ENCODE measurements at places on chromosomes 12 and 14.

DNA sequence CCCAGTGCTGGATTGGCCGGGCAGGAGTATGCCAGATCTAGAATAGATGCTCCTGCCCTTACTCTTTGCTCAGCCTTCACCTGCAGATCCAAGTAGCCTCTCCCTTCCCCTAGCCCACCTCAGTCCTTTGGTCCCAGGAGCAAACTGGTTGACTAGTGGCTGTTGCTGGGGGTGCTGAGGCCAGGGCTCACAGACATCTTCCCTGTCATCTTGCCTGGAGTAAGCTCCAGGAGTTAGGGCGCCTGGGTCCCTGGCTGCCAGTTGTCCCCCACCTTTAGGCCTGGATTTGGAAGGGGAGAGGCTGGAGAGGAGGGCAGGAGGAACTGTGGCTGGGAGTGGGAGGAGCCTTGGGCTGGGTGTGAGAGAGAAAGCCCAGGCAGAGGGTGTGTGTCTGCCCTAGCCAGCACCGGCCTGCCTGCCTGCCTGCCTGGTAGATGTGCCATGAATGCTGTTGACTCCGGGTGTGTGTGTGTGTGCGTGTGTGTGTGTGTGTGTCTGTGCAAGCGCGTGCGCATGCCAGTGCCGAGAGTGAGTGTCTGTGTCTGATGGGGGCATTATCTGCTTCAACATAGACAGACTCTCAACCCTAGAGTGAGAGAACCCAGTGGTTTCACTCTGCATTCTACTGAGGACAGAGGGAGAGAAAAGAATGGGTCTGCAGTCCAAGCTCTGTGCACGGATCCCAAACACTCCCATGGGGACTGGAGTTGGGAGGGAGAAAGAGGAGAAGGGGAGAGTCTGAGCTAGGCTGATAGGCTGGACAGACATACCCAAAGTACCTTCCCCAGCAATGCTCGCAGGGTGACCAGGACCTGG lies 845 bp upstream of the RARG start:
- no peak for DNase-seq

DNA sequence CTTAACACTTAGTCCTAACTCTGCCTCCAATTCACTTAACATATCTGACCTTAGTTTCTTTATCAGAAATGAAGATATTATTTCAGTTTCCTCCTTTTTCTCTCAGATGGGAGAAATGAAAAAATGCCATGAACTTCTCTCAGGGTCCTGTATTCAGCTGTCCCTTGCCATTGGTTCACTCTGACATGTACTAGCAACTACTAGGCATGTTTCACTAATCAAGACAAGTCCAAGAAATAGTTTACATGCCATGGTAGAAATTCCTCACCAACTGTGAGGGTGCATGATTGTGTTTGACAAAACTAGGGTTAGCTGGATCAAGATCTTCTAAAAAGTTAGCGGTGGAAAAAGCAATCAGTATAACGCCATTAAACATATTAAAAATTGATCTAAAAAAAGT lies 7.0 kb upstream of the ATXN7L3B start:
- no peak for DNase-seq

DNA sequence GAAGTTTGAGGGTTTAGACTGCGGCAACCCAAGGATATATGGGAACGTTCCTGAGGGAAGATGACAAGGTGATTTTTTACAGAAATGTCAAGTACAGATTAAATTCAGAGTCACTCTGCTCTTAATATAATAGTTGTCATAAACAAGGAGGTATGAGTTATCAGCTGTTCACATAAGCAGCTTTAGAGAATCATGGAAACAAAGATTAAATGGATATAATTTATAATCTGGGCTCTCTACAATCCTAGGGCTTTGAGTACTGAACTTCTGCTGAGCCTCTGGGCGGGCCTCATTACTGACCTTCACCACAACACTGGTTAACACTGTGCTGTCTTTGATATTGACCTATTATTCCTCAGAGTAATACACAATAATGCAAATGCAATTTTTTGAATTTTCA lies 577.8 kb downstream of the RPS29 start:
- no peak for DNase-seq

DNA sequence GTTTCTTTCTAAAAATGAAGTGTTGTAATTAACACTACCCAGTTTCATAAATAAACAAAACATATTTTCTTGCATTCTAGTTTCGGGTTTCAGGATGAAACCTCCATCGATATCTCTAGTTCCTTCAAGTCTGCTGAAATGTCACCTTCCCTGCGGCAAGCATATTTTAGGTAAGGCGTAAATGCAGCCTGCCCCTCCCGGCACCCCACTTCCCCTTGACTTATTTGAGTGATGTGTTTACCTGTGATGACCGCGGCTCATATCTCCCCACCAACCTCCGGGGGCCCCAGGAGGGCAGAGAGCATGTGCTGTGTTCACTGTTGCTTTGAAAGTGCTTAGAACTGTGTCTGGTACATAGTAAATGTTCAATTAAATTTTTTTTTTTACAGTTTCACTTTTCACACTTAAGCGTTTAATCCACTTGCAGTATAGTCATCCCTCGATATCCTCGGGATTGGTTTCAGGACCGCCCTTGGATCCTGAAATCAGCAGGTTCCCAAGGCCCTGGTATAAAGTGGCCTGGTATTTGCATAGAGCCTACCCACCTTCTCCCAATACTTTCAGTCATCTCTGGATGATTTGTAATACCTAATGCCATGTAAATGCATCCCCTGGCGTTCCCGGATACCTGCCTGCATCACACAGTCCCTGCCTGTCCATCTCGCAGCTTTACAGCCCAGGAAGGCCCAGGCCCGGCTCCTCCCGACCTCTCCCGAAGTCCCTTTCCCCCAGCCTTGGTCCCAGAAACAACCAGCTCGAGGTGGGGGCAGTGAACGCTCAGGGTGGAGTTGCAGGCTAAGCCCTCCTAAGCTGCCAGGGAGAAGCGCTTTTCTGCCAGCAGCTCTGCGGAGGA lies 40.2 kb upstream of the FBRSL1 start:
- no peak for DNase-seq

GRCh38 chr14:56094076-56094475 lies 24.1 kb upstream of the PELI2 start:
- no peak for DNase-seq

DNA sequence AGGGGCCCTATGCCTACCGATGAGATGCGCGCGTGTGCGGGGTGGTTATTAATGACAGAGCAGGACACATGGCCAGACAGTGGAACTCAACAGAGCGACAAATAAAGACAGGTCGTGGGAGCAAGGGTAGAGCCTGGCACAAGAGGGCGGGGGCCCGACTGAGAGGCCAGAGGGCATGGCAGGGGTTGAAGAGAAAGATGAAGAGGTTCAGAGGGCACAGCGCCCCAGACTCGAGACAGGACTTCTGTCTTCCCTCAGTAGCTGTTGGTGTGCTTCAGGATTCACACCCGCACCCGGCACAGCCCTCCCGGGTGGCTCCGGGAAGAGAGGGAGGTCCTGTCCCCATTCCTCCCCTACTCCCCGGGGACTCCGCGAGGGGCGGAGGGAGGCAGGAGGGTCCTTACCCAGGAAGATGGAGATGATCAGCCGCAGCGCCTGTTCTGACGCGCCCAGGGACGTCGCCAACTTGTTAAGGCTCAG lies 366 bp downstream of the LPCAT3 start:
- DNase-seq = no peak

DNA sequence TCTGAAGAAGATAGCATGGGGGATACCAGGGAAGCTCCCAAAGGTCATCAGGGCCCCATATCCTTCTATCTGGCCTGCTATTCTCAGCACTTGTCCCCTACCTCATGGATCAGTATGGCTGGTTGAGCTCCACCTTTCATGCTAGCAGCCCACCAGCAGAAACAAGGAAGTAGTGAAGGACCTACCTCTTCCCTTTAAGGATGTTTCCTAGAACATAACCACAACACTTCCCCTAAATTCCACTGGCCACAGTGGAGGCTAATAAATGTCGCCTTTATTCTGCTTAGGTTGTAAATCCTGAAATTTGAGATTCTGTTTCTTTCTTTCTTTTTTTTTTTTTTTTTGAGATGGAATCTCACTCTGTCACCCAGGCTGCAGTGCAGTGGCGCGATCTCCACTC lies 128.6 kb upstream of the PARP11 start:
- no peak for DNase-seq

GRCh38 chr12:131471271-131471905 lies 239.5 kb upstream of the SFSWAP start:
- DNase-seq = no peak

DNA sequence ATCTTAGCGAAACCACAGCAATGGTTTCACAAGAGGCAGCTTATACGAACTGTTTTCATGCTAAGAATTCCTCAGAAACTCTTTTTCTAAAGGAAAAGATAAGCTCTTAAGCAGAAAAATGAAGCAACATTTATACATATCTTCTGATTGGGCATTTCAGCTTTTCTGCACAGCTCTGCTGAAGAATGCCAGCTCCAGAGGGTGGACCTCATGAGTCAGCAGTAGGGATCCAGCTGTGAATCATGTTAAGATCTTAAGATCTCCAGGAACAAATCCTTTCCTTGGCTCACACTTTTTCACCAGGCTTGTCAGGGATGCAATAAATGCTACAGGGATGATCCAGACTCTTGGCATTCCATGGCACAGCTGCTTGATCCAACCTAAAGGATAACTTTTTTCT lies 477.1 kb upstream of the CCDC196 start:
- no peak for DNase-seq

DNA sequence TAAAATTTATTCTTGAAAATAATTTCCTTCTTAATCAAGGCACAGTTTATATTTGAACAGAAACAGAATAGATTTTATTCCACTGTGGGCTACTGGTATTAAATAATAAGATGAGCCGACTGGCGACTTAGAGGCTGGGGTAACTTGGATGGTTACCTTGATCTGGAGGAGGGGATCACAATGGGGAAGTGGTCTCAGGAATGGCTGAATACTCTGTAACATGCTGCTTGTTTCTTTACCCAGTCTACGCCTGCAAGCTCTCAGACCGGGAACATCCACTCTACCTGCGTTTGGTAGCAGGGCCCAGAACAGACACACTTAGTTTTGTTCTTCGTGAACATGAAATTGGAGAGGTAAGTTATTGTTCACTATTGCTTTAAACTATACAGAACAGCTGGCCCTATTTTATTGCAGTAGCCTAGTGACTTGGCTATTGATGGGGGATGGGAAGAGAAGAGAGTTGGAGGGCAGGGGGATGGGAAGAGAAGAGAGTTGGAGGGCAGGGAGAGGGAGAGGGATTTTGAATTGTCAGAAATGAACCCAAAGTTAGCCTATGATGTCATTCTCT lies 67.9 kb downstream of the GNS start:
- no peak for DNase-seq

DNA sequence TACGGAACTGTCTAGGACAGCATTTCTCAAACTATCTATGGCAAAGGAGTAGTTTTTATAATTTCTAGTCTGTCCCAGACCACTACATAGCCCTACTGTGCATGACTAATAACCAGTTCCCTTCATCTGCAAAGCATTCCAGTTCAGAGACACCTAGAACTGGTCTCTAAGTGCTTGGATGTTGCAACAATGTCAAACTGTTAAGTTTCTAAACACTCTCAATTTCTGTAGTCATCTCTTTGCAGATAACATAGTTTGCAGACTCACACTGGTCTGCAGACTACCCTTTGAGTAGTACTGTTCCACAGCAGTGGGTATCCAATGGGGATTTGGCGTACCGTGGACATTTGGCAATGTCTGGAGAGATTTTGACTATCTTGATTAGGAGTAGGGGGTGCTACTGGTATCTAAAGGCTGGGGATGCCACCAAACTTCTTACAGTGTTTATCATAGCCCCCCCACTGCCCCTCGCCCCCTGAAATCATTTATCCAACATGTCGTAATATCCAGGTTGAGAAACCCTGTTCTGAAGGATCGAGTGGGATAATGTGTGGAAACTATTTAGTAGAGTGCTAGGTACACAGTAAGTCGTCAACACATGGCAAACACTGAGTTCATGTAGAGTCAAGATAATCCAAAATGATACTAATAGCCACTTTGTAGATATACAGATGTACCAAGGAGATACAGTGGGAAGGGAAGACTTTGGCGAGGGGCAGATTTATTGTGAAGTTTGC lies 1.7 kb downstream of the C12orf76 start:
- DNase-seq = no peak

DNA sequence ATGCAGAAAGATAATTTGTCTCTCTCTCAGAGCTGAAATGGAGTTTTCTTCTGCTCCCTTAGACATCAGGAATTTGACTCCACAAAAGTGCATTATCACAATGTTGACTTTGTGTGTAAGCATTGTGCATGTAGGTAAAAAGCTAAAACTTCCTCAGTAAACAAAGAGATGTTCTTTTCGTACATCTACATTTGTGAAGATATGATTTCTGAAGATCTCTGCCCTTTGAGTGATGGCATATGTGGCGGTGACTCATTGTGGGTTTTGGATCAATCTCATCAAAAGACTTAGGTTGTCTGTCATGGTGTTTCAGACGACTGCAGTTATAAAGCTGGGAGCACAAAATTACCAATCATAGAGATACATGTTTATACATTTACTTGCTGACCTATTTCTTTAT lies 411.4 kb upstream of the LMO3 start:
- DNase-seq = no peak

DNA sequence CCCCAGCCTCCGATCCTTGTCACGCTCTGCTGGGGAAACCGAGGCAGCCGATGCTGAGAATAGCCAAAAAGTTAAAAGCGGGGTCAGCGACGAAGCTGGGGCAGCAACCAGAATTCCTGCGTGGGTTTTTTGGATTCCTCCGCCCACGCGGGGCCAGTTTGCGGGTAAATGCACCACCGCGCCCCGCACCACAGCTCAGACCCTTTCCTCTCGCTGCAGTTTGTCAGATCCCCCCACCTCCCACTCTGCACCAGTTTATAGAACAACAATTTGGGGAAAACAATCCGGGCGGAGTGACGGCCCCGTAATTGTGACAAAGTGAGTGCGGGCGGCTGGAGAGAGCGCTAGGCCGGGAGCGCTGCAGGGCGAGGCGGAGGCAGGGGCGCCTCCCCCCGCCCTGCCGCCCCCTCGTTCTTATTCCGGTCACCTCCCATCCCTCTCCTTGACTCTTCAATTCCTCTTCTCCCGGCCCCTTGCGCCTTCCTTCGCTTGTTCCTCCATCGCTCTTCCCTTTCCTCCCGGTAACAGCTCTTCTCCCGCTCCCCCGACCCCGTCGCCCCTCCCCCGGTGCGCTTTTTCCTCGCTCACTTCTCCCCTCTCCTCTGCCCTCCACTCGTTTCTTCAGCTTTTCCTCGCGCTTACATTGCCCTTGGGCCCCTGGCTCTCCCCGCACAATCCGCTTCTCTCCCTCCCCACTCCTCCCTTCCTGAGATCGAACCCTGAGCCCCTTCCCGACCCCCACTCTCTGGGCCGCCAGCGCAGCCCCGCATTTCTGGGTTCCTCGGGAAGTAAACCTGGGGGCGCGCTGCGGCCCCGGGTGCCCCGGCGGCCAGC lies 646 bp upstream of the DNAJC22 start:
- DNase-seq = no peak

DNA sequence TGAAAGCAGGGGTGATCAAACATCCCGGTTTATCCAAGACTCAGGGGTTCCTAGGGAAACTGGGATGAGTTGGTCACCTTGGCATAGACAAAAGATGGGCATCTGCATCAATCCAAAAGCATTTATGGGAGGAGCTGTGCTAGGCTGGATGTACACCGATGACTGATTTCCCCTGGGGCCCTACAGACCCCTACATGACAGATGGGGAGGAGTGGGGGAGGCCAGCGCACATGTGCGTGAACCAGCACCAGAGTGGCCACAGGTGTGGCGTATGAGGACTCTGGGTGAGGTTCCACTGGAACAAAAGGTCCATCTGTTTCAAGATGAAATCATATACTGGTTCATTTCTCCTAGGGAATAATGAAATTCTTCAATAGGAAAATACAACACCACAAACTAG lies 210.4 kb downstream of the ITPR2 start:
- no peak for DNase-seq

- no peak for DNase-seq
Measured at GRCh38 chr14:88346048-88346639, 23.1 kb upstream of the KCNK10 start.
